ENCODE measurements at places on chromosomes 6 and 20.

DNA sequence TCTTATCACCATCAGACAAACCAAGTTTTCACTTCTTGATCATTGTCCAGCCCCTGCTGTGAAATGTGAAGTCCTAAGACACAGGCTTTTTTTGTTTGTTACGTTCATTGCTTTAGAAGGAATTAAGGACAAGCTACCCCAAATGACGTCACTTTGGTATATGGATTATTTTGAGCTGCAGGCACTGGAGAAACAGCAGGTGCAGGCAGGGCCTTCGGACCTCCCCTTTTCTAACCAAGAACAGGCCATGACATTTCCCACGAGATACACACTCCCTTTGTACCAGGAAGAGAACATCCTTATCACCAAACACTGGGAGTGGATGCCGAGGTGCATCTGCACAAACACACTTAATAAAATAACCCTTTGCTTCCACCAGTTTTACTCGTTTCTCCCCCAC, 418.0 kb upstream of the SULF2 start:
- DNase-seq = no peak

GRCh38 chr6:34390531-34391472, 1.7 kb downstream of the NUDT3 start:
- no peak for DNase-seq

DNA sequence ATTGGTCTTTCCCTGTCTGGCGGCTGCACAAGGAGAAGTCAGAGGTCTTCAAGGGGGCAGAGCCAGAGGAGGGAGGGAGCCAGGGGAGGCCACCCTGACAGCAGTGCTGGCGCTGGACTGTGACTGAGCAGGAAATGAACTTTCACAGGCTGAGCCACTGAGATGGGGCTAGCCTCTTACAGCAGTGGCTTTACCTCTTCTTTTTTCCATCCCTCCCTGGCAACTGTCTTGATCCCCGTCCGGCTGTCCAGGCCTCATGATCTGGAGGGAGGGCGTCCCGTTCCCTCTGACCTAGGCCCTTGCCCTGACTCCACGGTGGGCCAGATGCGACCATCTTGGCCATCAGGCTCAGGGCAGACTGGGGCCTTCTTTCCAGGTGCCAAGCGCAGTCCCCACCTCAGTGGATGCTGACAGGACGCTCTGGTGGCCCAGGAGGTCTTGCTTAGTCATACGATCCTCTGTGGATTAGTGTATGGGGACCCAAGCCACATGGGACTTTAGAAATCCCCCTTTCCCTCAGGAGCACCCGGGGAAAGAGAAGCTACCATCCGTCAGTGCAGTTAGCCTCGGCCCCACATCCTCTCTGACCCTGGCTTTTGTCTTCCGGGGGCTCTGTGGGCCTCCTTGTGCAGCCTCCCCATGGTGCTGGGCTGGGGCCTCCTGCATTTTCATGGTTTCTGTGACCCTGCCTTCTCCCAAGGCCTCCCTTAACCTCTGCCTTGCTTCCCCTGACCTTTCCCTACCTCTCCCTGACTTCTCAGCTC, 57.4 kb upstream of the CCDC167 start:
- DNase-seq = no peak

GRCh38 chr20:59003836-59004492, 3.1 kb downstream of the CTSZ start:
- DNase-seq = no peak

DNA sequence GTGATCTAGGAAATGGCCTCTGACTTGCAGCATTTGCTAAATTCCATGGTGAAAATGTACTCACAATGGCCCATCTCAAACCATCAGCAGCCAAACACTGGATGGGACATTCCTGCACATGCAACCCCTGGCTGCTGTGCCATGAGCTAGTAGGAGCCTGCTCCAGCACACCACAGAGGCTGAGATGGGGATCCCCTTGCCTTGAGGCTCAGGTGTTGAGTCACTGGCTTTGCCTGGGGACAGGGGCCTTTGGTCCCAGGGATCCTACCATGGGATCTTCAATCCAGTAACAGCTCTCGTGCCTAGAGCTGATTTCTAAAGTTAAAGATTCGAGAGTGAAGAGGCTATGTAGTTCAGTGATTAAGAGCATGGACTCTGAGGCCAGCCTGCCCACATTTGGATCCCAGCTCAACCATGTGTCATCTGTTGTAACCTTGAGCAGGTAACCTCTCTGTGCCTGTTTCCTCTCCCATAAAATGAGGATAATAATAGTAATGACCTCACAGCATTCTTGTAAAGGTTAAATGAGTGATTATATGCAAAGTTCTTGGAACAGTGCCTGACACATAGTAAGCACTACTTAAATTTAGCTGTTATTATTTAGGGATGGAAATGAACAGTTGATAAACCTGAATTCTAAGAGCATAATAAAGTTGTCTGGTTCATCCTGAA, 16.4 kb downstream of the FOXQ1 start:
- DNase-seq = no peak

DNA sequence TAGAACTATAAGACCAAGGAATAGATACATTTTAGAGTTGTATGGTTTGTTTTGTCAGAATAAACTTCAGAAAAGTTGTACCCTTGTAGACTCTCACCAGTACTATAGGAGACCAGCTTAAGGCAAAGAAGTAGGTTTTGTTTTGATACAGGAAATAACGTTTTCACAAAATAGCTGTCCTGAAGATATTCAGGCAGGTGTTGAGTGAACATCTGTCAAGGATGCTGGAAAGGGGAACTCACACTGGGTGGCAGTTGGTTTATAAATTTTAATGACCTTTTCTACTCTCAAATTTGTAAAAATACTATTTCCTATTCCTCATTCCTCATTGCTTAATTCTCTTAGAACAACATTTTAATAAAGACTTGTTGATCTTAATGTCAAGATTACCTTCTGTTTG, 174.0 kb upstream of the MAN1A1 start:
- no peak for DNase-seq

GRCh38 chr6:119476554-119476953, 127.0 kb upstream of the MAN1A1 start:
- no peak for DNase-seq

GRCh38 chr6:27101824-27102223, 145.7 kb upstream of the PRSS16 start:
- no peak for DNase-seq

DNA sequence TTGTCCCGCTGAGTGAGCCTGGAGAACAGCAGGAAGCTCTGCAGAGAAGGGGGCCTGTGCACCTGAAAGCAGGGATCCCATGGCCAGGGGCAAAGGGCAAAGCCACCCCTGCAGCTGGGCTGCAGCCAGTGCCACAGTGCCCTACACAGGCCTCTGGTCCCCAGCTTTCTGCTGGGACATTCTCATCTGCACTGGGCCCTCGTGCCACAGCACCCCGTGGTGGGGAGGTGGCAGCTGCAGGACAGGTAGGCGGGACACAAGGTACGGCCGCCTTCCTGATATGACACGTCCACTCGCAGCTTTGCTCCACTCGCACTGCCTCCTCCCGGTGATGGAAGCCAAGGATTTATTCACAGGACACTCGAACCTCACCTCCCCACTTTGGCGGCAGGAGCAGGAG, 27.2 kb downstream of the INSM1 start:
- no peak for DNase-seq

DNA sequence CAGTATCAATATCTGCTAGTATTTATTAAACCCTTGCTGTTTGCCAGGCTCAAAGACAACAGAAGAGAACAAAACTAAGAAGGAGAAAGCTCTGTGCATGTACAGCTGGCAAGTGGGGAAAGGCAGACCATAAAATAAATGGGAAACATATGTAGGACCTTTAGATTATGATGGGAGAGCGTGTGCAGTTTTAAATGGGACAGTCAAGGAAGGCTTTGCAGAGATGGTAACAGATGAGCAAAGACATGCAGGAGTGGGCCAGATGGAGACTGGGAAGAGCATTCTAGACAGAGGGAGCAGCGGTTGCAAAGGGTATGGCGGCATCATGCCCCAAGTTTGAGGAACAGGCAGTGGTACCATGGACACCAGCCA, 260.0 kb downstream of the NRN1 start:
- DNase-seq = no peak

DNA sequence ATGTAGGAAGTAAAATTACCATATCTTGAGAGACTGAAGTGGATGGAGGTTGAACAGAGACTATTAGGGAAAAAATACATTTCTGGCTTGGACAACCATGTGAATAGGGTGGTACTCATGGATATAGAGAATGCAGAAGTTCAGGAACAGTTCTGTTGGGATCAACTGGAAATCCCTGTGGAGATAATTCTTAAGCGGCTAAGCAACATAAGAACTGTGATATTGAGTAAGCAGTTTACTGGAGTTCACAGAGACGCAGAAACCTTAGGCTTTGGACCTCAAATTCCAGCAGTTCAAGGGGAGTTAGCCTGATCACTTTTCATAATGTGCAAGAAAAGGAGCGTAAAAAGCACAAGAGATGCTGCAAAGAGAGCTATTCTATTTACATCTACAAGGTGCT, 23.6 kb upstream of the SLC17A4 start:
- no peak for DNase-seq

- DNase-seq = peak; percentile 27
Measured at GRCh38 chr20:36658300-36658699, 12.3 kb upstream of the SLA2 start.

DNA sequence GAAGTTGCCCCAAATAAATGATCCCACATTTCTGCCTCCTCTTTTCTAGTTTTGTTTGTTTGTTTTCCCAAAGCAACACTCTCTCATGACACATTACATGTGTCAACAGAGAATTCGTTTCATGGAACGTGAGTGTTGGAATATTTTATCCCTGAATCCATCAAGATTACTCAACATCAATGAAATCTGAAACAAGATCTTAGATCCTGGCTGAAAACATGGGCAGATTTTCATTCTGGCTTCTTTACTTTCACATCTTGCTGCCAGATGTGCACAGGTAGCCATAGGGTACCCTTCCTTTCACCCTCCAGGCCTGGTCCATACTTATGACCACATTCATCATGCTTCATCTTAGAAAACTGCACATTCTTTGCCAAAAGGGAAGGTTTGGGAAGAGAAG, 347.0 kb downstream of the DOK5 start:
- DNase-seq = no peak

DNA sequence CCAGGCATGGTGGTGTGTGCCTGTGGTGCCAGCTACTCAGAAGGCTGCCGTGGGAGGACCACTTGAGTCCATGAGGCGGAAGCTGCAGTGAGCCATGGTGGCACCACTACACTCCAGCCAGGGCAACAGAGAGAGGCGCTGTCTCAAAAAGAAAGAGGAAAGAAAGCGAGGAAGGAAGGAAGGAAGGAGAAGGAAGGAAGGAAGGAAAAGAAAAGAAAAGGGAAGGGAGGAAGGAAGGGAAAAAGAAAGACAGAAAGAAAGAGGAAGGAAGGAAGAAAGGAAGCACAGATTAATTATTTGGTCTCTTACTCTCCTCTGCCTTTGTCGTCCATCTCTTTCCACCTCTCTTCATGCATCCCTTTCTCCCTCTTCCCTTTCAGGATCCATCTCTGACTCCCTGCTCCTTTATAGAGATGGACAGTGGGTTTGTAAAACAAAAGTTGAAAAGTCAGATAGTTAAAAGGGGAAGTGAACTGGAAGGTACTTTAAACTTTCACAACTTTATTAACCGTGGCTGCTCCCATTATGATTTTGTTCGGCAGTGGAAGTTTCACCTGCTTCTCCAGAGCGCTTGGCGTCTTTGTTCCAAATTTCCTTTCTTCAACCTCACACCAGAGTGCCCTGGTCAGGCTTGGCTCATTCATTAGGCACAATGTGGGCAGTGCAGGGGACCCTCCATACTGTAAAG, 1.5 kb downstream of the HLA-DQA1 start:
- DNase-seq = no peak

Data from activated naive CD4-positive, alpha-beta T cell treated with anti-CD3 and anti-CD28 coated beads for 36 hours (primary cell).